ENCODE measurements at places on chromosomes 4 and X.

DNA sequence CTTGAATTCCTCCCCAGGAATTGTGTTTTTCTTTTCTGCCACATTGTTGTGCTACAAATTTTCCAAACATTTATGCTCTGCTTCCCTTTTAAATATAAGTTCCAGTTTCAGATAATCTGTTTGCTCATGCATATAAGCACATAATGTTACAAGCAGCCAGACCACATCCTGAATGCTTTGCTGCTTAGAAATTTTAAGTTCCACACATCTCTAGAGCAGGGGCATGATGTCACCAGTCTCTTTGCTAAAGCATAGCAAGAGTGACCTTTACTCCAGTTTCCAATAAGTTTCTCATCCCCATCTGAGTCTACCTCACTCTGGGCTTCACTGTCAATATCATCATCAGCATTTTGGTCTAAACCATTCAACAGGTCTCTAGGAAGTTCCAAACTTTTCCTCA lies 932.5 kb downstream of the SH3BGRL start:
- no peaks in the 10 kb centered on the region for H3K27me3 ChIP-seq
- H3K4me3 ChIP-seq: no peak overlapping the region
- no peak for DNase-seq
- H3K36me3 ChIP-seq: no peaks in the 10 kb centered on the region

GRCh38 chr4:152392079-152392478 lies 143.8 kb downstream of the FBXW7 start:
- peaks cover 43% of the 10 kb centered on the region for H3K36me3 ChIP-seq
- DNase-seq: no peak
- H3K4me3 ChIP-seq: no peak overlapping the region
- H3K4me1 ChIP-seq: peaks cover 12% of the 10 kb centered on the region

DNA sequence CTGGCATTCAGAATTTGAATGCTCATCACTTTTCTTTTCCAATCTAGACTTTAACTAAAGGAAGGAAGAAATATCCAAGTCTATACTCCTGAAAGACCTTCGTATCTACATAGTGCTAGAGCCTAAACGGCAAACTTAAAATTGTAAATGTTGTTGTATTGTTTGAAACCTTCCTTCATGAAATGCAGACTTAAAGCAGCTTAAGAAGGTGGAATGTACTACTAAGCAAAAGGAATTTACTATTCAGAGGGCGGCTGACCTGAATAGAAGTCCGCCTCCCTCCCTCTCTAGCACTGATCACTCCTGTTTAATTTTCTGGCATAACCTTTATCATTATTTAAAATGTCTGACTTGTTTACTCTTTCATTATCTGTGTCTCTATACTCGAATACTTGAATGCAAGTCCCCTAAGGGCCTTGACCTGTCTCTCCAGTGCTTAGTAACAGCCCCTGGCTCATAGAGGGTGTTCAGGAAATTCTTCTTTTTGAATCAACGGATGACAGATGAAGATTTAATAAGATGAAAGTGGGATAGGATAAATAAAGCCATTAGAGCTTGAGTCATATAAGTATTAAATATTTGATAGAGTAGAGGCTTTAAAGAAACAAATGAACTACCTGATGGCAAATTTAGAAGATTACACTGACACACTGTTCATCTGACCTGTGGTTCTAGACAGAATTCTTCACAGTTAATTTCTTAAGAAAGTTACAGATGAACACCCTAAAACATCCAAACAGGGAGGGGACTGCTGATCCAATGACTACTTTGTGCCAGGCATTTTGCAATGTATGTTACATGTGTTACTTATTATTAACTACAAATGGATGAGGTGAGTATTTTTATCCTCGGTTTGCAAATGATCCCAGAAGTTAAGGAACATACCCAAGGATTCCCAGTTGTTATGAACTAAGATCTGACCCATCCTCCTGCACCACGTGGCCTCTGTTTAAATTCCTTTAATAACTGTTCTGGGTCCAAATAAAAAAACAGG lies 20.2 kb upstream of the RBPJ start:
- H3K4me1 ChIP-seq: no peaks in the 10 kb centered on the region
- H3K27me3 ChIP-seq: no peaks in the 10 kb centered on the region
- DNase-seq: no peak

DNA sequence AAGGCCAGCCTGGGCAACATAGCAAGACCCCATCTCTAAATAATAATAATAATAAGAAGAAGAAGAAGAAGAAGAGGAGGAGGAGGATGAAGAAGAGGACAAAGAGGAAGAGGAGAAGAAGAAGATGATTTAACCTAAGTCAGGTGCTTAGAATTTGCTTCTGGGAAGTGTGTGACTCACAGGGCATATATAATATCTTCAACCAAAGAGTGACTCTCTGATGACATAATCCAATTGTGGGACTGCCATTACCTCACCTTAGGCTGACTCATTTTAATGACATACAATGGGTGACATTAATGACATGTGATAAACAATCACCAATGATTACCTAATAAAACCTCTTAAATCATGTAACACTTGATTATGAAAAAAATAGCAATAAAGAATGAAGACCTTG lies 32.7 kb upstream of the MBTPS2 start:
- H3K4me1 ChIP-seq: no peaks in the 10 kb centered on the region
- H3K27me3 ChIP-seq: no peaks in the 10 kb centered on the region
- H3K4me3 ChIP-seq: no peak overlapping the region

DNA sequence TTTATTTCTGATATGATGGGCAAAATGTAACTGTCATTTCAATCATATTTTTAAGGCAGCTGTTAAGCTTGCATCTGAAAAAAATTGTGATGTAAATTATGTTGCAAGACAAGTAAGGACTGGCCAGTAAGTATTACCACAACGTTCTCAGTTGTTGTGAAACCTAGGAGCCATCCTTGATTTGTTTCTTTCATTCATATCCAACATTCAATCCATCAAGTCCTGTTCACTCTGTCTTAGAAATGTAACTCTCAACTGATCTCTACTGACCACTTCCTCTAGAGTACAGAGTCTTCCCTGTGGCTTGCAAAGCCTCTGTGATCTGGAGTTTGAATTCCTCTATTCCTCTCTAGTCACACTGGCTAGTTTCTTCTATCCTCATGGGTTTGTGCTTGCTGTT lies 161.4 kb upstream of the MAD2L1 start:
- no peak overlapping the region for H3K27ac ChIP-seq
- no peak for DNase-seq
- H3K4me1 ChIP-seq: no peaks in the 10 kb centered on the region
- peaks cover 2% of the 10 kb centered on the region for H3K27me3 ChIP-seq
- no peaks in the 10 kb centered on the region for H3K36me3 ChIP-seq

GRCh38 chrX:627510-627981 lies 3.0 kb upstream of the SHOX start:
- H3K4me3 ChIP-seq: no peak overlapping the region
- no peaks in the 10 kb centered on the region for H3K36me3 ChIP-seq
- DNase-seq: no peak
- no peak overlapping the region for H3K27ac ChIP-seq
- H3K27me3 ChIP-seq: peaks cover 49% of the 10 kb centered on the region

DNA sequence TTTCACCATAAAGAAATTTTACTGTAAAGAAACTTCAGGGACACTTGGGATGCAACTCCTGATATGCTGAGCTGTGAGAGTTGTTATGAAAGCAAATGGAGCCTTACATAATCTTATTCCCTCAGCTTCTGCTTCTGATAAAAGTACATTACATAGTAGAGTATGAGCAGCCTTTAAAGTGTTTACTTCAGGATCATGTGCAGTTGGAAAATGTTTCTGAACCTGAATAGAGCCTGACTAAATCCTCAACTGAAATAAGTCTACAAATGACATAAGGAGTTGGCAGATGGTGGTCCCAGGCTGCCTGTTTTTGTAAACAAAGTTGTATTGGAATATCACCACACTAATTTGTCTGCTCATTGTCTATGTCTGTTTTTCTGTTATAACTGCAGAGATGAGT lies 19.3 kb downstream of the RASSF6 start:
- peak overlapping the region; percentile 21 for H3K27ac ChIP-seq
- no peaks in the 10 kb centered on the region for H3K36me3 ChIP-seq
- H3K4me3 ChIP-seq: no peak overlapping the region
- no peak for DNase-seq

DNA sequence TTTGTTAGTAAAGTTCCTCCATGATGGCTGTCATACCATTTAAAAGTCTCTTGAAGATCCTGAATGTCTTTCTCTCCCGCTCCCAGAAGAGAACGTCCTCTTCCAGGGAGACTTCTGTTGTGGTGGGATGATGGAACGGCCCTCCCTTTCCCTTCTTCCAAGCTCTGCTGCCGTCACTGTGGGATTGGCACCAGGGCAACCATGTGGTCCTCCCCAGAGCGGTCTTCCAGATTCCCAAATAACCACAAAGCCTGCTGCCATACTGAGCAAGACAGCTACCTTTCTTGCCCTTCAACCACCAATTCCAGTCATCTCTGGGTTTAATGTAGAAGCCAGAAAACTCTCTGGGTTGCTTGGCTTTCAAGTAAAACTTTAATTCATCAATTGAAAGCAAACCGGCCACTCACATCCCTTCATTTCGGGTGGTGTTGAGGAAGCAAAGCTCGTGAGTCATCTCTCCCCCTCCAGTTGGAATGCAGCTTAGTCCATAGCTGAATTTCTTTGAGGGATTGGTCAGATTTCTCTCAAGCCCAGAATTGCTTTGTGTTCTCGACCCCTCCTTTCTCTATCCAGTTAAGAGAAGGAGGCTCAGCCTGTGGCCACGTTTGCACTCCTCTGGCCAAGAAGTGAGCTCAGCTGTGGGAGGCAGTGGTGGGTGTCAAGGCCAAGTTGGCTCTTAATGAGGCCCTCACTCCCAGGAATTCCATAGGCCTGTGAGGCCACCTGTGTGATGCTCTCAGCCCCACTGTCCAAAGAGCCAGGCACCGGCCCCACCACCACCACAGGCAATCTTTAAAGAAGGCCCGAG lies 36.9 kb downstream of the FHDC1 start:
- no peaks in the 10 kb centered on the region for H3K4me1 ChIP-seq
- no peak overlapping the region for H3K27ac ChIP-seq
- peaks cover 2% of the 10 kb centered on the region for H3K27me3 ChIP-seq

GRCh38 chrX:39309018-39309635 lies 507.9 kb downstream of the MID1IP1 start:
- no peak for DNase-seq
- H3K36me3 ChIP-seq: no peaks in the 10 kb centered on the region
- no peaks in the 10 kb centered on the region for H3K27me3 ChIP-seq
- peaks cover 34% of the 10 kb centered on the region for H3K4me1 ChIP-seq

DNA sequence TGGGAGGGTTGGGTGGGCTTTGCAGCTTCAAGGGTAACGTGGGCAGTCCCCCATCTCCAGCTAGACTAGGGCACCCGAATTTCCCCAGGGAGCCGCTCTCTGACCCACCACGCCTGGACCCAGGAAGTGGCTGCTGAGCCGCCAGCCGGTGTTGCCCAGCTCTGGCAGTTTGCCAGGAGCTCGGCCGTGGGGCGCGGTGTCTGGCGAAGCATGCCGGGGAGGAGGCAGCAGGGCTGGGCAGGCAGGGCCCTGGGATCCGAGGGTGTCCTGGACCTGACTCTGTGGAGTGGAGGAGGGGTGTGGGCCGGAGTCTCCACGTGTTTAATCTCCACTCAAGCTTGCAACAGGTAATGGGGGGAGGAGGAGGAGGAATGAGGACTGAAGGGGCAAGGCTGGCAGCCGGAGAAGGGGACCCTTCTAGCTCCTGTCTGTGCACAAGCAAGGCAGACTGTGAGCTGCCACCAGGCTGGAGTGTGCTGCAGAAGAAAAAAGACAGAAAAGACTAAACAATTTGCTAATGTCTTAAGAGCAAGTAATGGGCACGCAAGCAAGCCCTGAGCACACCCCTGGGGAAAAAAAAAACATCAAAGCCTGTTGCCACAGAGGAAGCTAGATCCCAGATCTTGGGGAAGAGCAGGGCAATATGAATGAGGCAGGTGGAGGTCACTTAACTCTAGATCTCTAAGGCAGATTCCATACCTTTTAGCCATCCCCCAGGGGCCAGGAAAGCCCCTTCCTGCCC lies 2.4 kb downstream of the LONRF3 start:
- H3K36me3 ChIP-seq: no peaks in the 10 kb centered on the region
- peaks cover 3% of the 10 kb centered on the region for H3K27me3 ChIP-seq

DNA sequence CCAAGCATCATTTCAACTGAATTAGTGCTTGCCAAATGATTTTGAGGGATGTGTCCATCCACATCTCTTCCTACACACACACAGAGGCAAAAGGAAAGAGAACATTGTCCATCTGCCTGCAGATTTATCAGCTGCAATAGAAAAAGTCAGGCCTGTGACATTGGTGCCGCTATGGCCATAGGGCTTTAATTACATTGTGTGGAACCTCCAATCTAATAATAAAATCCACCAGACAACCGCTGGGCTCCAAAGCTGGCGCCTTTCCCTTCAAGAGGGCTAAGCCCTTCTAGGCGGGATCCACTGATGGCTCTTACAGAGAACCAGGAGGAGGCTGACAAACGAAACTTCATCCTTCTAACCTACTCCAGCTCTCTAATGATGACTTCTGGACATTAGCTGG lies 60.6 kb downstream of the PHOX2B start:
- no peaks in the 10 kb centered on the region for H3K4me1 ChIP-seq
- peaks cover 4% of the 10 kb centered on the region for H3K27me3 ChIP-seq
- H3K4me3 ChIP-seq: no peak overlapping the region
- H3K27ac ChIP-seq: no peak overlapping the region
- no peak for DNase-seq
- no peaks in the 10 kb centered on the region for H3K36me3 ChIP-seq

DNA sequence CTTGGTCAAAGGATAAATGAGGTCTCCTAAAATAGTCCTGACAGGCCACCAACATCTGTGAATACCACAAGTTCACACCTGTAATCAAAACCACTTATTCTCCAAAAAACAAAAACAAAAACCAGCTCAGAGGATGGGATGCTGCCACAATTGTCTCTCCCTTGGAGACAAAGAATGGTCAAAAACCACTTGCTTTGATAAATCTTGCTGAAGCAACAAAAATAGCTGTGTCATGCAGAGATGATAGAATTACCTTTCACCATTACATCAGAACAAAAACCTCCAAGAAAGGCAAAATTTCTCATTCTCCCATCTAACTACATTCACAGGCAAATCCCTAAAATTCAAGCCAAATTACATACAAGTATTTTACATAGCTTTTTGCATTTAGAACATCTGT lies 180.4 kb downstream of the MAML3 start:
- H3K4me1 ChIP-seq: peaks cover 38% of the 10 kb centered on the region
- no peak for DNase-seq
- no peaks in the 10 kb centered on the region for H3K27me3 ChIP-seq
- no peak overlapping the region for H3K4me3 ChIP-seq

GRCh38 chr4:78369679-78370078 lies 181.9 kb upstream of the ANXA3 start:
- no peaks in the 10 kb centered on the region for H3K36me3 ChIP-seq
- no peaks in the 10 kb centered on the region for H3K4me1 ChIP-seq
- no peak overlapping the region for H3K4me3 ChIP-seq
- no peak for DNase-seq
- H3K27me3 ChIP-seq: no peaks in the 10 kb centered on the region

DNA sequence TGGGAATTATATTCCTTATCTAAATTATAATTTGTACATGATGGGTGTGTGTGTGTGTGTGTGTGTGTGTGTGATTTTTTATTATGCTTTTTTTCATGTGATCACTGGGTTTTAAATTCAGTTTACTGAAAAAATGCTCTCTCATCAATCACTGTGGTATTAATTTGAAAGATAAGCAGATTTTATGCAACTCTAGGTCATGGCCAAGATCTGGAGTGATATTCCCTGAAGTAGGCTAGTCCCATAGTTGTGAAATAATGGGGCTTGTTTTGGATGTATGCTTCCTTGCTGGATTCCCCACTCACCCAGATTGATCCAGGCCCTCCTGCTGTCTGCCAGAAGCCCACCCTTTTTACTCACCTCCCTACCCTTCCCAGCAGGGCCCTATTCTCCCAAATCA lies 22.0 kb upstream of the PGRMC2 start:
- no peaks in the 10 kb centered on the region for H3K4me1 ChIP-seq
- no peaks in the 10 kb centered on the region for H3K27me3 ChIP-seq
- DNase-seq: no peak
- no peak overlapping the region for H3K4me3 ChIP-seq

- no peaks in the 10 kb centered on the region for H3K4me1 ChIP-seq
- H3K27me3 ChIP-seq: no peaks in the 10 kb centered on the region
- no peak overlapping the region for H3K27ac ChIP-seq
- no peak overlapping the region for H3K4me3 ChIP-seq
Observed at GRCh38 chr4:69735119-69735518, 25.3 kb downstream of the SULT1B1 start.

Data from activated B cell treated with CpG ODN at 0.5 μM for 24 hours (primary cell).